ENCODE measurements at places on chromosomes 1 and 21.

- no peak for DNase-seq
These were observed 19.5 kb downstream of the USP24 start for GRCh38 chr1:55195521-55196233.

GRCh38 chr1:116377541-116378529 is 4.8 kb downstream of the ATP1A1 start:
- no peak for DNase-seq

GRCh38 chr1:186717286-186717685 is 37.1 kb upstream of the PTGS2 start:
- no peak for DNase-seq

DNA sequence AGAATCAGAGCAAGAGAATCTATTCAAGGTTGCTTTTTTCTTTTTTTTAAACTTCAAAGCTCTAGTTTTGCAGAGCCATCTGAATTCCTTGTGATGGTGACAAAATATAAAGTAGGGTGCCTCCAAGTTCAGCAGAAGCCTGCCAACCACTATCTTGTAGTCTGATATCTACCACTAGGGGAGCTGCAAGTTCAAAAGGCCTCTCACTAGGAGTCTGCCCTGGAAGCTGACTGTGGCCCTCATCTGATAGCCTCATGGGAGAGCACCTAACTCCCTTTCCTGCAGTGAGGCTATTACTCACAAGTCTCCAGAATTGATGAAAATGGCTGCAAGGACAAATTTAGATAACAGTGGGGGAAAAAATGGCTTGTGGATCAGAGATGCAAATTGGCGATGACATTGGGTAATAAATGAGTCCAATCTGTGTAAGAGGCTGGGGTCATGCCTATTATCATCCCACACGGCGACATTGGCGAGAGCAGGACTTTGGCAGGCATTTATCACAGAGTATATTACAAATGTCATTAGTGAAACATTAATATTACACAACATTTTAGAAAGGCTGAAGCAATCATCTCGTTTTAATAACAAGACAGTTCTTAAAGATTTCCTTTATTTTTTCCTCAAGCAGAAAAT is 10.7 kb upstream of the ZP4 start:
- DNase-seq, result no peak

GRCh38 chr1:228664399-228664914 is 70.8 kb upstream of the RHOU start:
- peak; percentile 62 for DNase-seq

DNA sequence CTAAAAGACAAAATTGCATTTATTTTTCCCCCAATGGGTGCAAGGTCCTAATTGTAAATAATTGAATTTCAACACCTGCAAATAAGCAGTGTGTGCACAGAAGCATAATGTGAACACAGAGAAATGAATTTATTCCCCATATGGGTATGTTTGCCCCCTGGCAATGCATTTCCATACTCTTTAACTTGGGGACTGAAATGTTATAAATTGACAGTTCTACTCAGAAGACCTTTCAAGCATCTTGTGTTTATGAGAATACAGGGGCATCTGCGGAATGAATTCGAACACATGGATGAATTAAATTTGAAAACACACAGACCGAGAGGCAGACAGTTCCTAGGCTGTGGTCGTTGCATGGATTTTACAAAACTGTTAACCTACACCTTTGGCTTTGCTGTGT is 3.5 kb downstream of the PBX1 start:
- DNase-seq, result no peak

DNA sequence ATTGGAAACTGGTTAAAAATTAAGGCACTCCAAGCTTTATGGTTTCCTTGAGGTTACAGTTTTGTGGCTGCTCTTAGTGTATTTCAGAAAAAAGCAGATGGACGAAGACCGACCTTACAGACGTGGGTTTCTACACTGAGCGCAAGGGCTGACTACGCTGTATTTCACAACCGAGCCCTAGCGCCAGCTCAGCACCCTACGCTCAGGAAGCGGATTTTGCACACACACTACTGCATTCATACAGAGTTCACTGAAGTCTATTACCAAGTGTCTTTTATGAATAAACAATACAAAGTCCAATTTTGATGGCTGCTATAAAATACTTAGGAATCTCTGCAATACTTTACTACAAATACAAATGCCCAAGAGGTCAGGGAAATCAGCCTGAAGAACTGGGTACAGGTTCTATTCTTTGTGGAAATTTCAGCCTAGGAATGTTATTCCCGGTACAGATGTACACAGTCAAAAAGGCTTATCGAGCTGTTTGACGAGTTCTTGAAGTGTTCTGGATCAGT is 23.8 kb downstream of the PTTG1IP start:
- DNase-seq, result no peak

GRCh38 chr1:17507915-17508314 is 31.6 kb upstream of the ARHGEF10L start:
- DNase-seq, result no peak
